Panc1 (cell line): ENCODE measurements at places on chromosomes 5 and 9.

DNA sequence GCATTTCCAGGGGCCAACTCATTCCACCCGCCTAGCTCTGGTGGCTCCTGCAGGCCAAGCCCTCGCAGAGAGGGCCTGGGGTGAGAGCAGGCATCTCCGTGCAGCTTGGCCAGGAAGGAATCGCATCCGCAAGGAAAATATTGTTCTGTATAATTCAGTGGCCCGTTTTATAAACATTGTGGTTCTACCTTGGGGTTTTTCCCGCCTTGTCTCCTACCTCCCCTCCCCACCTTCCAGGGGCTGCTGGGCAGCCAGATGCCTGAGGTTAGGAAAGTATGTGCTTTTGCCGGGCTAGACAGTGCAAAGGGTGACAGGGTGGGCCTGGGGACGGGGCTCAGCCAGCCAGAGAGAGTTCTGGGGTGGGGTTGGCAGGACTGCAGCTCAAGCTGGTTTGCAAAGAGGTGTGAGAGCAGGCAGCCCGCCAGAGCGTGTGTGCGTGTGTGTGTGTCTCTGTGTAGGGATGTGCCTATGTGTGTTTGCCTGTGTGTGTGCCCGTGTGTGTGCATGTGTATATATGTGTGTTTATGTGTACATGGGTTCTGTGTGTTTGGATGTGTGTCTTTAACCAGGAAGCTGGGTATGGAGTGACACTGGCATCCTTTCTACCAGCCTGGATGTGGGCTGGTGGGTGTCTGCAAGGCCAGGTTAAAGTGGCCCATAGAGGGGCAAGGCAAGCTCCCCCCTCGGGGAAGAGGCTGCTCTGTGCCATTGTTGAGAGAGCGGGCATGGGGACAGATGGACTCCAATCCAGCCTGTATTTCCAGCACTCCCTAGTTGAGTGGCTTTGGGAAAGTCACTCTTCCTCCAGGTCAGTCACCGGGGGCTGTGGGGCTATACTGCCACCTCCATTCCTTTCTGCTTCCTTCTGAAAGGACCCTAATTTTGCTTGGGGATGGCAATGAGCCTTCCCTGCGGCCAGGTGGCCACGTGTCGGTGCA, 10.6 kb upstream of the SLC2A6 start:
- DNase-seq: no peak

GRCh38 chr5:103362211-103362610, 103.6 kb downstream of the MACIR start:
- DNase-seq: no peak

DNA sequence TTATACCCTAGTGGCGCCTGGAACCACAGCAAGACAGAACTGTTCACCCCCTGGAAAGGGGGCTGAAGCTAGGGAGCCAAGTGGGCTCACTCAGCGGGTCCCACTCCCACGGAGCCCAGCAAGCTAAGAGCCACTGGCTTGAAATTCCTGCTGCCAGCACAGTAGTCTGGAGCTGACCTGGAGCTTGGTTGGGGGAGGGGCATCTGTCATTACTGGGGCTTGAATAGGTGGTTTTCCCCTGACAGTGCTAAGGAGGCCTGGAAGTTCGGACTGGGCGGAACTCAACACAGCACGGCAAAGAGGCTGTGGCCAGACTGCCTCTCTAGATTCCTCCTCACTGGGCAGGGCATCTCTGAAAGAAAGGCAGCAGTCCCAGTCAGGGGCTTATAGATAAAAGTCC, 19.5 kb downstream of the BTNL3 start:
- DNase-seq: no peak

GRCh38 chr5:118220556-118221195, 767.7 kb downstream of the DTWD2 start:
- DNase-seq: no peak
